Activated CD4-positive, alpha-beta T cell treated with anti-CD3 and anti-CD28 coated beads, Interleukin-2, Interleukin-4, amounts not matched to agents 100 ng/mL and 50 ng/mL, durations not matched to agents 16 hours and 8 hours (primary cell): ENCODE measurements at places on chromosomes 7 and 10.

DNA sequence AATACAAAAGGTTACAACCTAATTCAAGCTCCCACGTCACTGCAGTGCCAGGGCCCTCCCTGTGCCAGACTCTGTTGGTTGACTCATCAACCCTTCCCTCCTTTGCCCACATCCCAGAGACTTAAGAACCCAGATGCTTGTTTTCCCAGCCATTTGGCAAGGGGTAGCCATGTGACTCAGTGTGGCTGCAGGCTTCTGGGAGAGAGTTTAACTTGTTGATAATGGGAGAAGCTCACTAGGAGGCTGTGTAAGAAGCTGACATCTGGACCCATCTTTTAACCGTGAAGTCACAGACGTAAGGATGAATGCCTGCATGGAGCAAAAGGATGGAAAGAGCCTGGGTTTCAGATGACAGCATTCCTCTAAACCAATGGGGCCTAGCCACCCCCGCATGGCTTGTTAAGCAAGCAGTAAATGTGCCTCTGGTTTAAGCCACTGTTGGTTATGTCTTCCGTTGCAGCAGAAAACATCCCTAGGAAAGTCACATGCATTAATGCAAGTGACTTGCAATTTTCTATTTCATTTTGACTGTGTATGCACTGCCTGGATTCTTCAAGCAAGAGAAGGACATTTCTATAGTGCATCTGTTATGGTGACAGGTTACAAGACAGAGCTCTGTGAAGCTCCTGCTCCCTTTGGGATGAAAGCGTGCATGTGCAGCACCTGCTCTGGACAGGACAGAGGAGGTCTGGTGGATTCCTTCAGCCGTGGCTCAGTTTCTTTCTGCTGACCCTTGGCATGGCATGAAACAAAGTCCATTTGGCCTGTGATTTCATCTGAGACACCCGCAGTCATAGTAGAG lies 57.5 kb upstream of the CREB5 start:
- DNase-seq = no peak

DNA sequence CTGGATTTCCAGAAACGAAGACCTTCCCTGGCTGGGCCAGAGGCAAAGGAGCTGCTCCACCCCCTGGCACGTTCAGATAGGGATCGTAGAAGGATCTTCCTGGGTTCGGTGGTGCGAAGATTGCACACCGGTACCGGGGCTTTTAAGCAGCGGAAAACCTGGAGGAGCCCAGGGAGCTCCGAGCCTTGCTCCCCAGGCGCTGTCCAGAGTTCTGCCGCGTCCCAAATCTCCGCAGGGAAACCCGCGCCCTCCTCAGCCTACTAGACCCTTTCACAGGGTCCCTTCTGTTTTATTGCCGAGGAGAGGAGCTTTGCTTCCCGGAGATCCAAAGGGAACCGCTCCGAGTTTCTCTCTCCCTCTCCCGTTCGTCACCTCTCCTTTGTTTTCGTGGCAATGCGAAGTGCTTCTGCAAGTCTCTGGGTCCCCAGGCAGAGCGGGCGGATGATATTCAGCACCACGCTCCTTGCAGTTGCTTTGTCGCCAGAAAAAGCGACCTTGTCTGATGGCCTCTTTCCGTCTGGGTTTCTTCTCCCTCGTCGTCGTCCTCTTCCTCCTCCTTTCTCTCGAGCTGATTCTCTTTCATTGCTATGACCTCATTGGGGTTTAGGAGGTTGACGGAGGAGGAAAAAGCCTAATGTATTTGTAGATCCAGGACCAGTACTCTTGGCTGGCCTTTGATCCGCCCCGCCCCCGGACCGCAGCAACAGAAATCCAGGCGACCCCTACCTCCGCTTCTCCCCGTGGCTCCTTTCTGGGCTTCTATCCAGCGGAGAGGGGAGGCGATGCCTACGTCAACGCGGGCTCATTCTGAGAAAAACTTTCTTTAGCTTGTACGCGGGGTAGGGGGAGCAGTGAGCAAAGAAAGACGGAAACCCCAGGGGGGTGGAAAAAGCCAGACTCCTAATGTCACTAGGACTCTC lies at the start of gene TMEM196:
Gene TMEM196, minus strand, starts transcription at position 777 of the 920 bp plus-strand sequence. CDS start 921 bp downstream, outside the sequence.
- no peak for DNase-seq

DNA sequence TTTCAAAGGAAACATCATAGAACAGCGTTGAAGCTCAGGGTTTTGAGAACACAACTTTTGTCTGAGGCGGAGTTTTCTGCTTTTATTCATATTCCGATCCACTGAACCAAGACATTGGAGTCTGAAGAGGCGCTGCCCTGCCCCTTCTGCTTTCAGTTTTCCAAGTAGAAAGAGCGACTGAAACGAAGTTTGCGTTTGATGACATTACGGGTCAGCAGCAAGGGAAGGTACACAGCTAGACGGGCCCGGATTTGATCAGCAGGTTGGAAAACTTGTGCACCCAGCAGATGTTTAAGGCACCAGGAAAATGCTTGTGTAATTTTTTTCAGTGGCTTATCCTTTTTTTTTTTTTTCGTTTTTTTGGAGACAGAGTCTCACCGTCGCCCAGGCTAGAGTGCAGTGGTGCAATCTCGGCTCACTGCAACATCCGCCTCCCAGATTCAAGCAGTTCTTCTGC lies 720 bp downstream of the SUN1 start:
- DNase-seq = no peak

DNA sequence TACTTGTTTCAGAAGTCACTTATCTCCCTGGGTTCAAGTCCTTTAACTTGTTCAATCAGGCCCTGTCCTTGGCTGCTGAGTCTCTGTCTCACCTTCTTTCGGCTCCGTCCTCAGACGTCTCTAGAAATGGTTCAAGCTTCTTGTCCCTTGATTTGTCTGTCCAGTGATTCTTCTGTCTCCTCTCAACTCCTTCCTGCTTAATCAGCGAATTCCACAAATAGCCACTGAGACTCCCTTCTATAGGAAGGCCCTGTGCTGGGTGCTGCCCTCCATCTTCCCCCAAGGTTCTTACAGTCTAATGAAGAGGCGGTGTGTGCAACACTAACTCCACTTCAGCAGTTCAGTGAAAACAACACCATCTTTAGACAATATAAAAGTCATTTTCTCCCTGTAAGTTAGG lies 12.7 kb downstream of the FAM241B start:
- DNase-seq = no peak
